ENCODE measurements at places on chromosomes 7 and 10.

GRCh38 chr10:115818012-115818411, 455.0 kb downstream of the GFRA1 start:
- no peaks in the 10 kb centered on the region for H3K36me3 ChIP-seq
- no peaks in the 10 kb centered on the region for H3K4me1 ChIP-seq
- no peaks in the 10 kb centered on the region for H3K27me3 ChIP-seq
- no peak for DNase-seq

DNA sequence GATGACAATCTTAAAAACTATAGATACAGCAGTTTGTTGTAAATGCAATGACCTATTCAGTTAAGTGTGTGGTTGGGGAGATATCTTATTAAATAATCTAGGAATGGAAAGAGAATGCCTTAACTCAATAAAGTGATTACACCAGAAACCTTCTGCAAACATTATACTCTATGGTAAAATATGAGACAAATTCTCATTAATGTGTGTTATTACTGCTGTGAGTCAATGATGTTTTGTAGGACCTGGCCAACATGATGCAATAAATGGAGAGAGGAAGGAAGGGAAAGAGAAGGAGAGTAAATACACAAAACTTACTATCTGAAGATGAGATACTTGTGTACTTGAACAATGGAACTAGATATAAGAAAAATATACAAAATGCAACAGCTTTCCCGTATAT, 25.1 kb downstream of the MKX start:
- peaks cover 9% of the 10 kb centered on the region for H3K27me3 ChIP-seq
- no peaks in the 10 kb centered on the region for H3K36me3 ChIP-seq
- H3K27ac ChIP-seq, result no peak overlapping the region
- no peak overlapping the region for H3K4me3 ChIP-seq

GRCh38 chr10:91410638-91411371, 661 bp downstream of the HECTD2 start:
- H3K27ac ChIP-seq, result peak overlapping the region; percentile 40
- peak overlapping the region; percentile 88 for H3K4me3 ChIP-seq
- no peaks in the 10 kb centered on the region for H3K27me3 ChIP-seq
- H3K36me3 ChIP-seq, result no peaks in the 10 kb centered on the region

GRCh38 chr7:145633513-145633912, 483.1 kb upstream of the CNTNAP2 start:
- DNase-seq, result no peak
- H3K4me3 ChIP-seq, result no peak overlapping the region
- no peaks in the 10 kb centered on the region for H3K36me3 ChIP-seq
- no peak overlapping the region for H3K27ac ChIP-seq

DNA sequence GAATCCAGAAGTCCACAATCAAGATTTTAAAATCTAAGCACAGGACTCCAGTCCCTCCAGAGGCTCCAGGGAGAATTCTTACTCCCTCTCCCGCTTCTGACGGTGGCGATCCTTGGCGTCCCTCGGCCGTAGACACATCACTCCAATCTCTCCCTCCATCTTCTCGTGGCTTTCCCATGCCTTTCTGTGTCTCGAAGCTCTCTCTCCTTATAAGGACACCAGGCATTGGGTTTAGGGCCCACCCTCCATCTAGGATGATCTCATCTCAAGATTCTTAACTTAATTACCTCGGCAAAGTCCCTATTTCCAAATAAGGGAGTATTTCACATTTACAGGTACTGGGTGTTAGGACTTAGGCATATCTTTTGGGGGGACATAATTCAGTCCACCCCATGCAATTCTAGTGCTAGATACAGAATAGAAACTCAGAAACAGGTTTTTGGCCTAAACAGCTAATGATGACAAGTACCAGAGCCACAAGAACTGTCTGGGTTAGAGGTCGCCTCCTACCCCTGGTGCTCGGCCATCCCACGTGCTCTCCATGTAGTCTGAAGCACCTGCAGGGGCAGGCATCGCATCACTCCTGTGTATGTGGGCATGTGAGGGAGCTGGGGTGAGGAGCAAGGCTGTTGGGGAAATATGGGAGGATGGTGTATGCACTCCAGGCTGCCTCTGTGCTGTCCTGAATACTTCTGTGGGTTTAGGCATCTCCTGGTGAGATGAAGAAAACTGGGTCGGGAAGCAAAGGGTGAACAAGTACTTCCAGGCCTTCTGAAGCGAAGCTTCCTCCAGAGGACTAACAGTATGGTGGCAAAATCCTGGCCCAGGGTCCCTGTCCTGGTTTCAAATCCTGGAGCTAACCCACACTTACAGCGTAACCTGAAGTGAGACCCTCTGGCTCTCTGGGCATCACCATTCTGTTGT, 298.3 kb upstream of the ZMIZ1 start:
- no peaks in the 10 kb centered on the region for H3K36me3 ChIP-seq
- no peak overlapping the region for H3K27ac ChIP-seq
- H3K27me3 ChIP-seq, result peaks cover 3% of the 10 kb centered on the region
- no peaks in the 10 kb centered on the region for H3K4me1 ChIP-seq
- no peak for DNase-seq
- H3K4me3 ChIP-seq, result no peak overlapping the region

DNA sequence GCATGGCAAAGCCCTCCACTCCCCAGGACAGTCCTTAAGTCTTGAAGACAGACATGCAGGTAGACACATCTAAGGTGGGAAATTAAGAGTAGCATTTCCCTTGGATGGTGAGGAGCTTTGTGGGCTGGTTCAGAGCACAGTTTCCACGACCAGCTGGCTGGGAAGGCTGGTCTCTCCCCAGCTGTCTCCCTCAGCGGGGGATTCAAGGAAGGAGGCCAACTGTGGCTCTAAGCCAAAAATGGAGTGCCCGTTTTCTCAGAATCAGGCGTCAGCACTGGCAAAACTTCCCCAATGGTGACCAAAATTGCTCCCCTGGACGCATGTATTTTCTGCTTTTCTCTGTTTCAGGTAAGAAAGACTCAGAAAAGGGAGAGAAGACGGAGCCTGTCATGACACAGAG, 230.6 kb upstream of the FZD8 start:
- H3K4me3 ChIP-seq, result no peak overlapping the region
- no peak for DNase-seq
- H3K27ac ChIP-seq, result no peak overlapping the region
- H3K4me1 ChIP-seq, result peaks cover 13% of the 10 kb centered on the region
- H3K36me3 ChIP-seq, result no peaks in the 10 kb centered on the region

- H3K36me3 ChIP-seq, result no peaks in the 10 kb centered on the region
- H3K27ac ChIP-seq, result no peak overlapping the region
- H3K4me1 ChIP-seq, result no peaks in the 10 kb centered on the region
- DNase-seq, result no peak
- peaks cover 17% of the 10 kb centered on the region for H3K27me3 ChIP-seq
These were observed 8.1 kb downstream of the SDK1 start for GRCh38 chr7:3309140-3309539.

GRCh38 chr10:47282657-47283018, 17.4 kb upstream of the GDF10 start:
- no peak overlapping the region for H3K4me3 ChIP-seq
- H3K27me3 ChIP-seq, result no peaks in the 10 kb centered on the region
- no peaks in the 10 kb centered on the region for H3K36me3 ChIP-seq
- DNase-seq, result no peak
- H3K27ac ChIP-seq, result no peak overlapping the region
- peaks cover 39% of the 10 kb centered on the region for H3K4me1 ChIP-seq

GRCh38 chr10:77106676-77107075, 530.9 kb downstream of the KCNMA1 start:
- no peaks in the 10 kb centered on the region for H3K27me3 ChIP-seq
- no peak for DNase-seq
- no peaks in the 10 kb centered on the region for H3K4me1 ChIP-seq
- H3K4me3 ChIP-seq, result no peak overlapping the region
- H3K36me3 ChIP-seq, result no peaks in the 10 kb centered on the region

GRCh38 chr7:146090023-146090645, 26.5 kb upstream of the CNTNAP2 start:
- no peak overlapping the region for H3K27ac ChIP-seq
- no peaks in the 10 kb centered on the region for H3K4me1 ChIP-seq
- H3K4me3 ChIP-seq, result no peak overlapping the region
- peak; percentile 4 for DNase-seq

- no peaks in the 10 kb centered on the region for H3K27me3 ChIP-seq
- no peaks in the 10 kb centered on the region for H3K36me3 ChIP-seq
- no peak overlapping the region for H3K27ac ChIP-seq
- H3K4me3 ChIP-seq, result no peak overlapping the region
- no peak for DNase-seq
- H3K4me1 ChIP-seq, result no peaks in the 10 kb centered on the region
These were observed 459.0 kb downstream of the GATA3 start for GRCh38 chr10:8513155-8514147.

GRCh38 chr7:50614721-50615518, 49.7 kb upstream of the DDC start:
- H3K36me3 ChIP-seq, result no peaks in the 10 kb centered on the region
- peaks cover 20% of the 10 kb centered on the region for H3K4me1 ChIP-seq

DNA sequence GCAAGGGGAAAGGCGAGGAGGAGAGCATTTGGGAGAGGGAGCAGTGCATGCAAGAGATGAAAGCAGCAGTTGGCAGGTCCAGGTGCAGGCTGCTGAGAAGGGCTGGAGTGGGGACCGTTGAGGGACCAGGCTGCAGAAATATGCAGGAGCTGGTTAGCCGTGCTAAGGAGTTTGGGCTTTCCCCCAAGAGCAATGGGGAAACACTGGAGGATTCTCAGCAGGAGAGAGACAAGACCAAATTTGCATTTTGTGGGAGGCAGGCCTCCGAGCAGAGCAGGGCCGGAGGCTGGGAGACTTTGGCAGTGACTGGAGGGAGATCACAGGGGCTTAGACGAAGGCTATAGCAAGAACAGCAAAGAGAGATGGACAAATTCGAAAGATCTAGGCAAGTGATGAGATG, 11.8 kb downstream of the BTBD16 start:
- no peaks in the 10 kb centered on the region for H3K27me3 ChIP-seq
- H3K36me3 ChIP-seq, result no peaks in the 10 kb centered on the region
- H3K27ac ChIP-seq, result no peak overlapping the region
- no peak overlapping the region for H3K4me3 ChIP-seq

DNA sequence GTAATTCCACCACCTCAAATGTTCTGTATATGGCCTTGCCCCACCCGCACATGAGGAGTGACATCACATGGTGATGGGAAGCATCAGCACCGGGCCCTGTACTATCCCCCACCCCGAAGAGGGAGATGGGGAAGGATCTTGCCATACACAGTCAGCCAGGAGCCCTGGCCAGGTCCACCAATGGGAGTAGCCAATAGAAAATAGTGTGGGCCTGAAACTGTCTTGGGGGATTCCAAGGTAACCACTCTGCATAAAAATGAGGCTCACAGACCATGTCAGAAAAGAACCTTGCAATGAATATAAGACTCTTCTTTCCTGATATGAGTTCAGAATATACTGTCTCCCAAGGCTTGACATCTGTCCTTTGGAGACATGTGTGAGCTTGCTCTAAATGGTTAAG, 51.1 kb downstream of the ADRB1 start:
- no peak overlapping the region for H3K4me3 ChIP-seq
- H3K27ac ChIP-seq, result no peak overlapping the region
- H3K4me1 ChIP-seq, result peaks cover 26% of the 10 kb centered on the region
- no peaks in the 10 kb centered on the region for H3K36me3 ChIP-seq

DNA sequence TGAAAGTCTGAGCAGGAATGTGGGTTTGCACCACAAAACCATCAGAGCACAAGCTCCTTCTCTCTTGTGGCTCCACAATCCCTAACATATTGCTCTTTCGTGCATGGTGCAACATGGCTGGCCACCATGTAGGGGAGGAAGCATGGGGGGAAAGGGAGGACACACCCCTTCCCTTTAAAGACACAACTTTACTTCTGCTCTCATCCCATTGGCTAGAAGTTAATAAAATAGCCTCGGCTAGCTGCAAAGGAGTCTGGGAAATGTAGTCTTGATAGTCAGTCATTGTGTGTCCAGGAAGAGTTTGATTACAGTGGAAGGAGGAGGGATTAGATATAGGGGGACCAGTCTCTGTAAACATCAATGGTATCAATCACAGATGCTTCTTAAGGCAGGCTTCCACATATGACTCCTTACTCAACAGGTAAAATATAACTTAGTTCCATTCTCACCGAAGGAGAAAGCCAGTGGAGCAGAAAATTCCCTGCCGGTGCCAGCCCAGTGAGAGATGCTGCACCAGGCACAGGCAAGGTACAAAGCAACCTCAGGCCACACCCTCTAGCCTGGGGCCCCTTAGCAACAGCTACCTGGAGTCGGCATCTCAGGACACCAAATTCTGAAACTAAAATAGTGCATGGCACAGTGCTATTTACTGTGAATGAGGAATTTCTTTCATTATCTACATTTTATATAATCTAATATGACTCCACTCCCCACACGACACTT, 124.7 kb upstream of the CTBP2 start:
- H3K4me1 ChIP-seq, result no peaks in the 10 kb centered on the region
- H3K27ac ChIP-seq, result no peak overlapping the region
- no peaks in the 10 kb centered on the region for H3K36me3 ChIP-seq
- no peak overlapping the region for H3K4me3 ChIP-seq
- H3K27me3 ChIP-seq, result no peaks in the 10 kb centered on the region

GRCh38 chr7:12712236-12712635, 24.8 kb downstream of the ARL4A start:
- no peak overlapping the region for H3K4me3 ChIP-seq
- H3K36me3 ChIP-seq, result no peaks in the 10 kb centered on the region
- H3K27ac ChIP-seq, result no peak overlapping the region
- H3K27me3 ChIP-seq, result no peaks in the 10 kb centered on the region
- peaks cover 12% of the 10 kb centered on the region for H3K4me1 ChIP-seq

DNA sequence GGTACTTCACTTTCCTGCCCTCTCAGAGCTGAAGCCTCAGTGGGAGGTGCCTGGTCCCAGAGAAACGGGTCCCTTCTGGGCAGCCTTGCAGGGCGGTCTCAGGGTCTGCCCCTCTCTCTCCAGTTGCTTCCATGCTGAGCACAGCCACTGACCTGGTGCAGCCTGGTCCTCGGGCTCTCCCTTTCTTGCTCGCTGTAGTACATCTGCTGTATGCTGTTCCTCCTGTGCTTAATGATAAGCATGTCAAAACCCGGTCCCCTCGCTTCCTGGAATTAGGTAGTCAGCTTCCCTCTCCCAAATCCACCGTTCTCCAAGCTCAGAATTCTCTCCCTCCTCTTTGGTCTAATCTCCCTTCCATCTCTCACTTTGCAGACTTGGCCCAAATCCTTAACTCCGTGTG, 11.0 kb upstream of the HPS1 start:
- H3K36me3 ChIP-seq, result no peaks in the 10 kb centered on the region
- no peak overlapping the region for H3K27ac ChIP-seq
- peaks cover 14% of the 10 kb centered on the region for H3K27me3 ChIP-seq
- DNase-seq, result no peak
- no peaks in the 10 kb centered on the region for H3K4me1 ChIP-seq
- no peak overlapping the region for H3K4me3 ChIP-seq

GRCh38 chr10:130226012-130226411, 89.8 kb downstream of the GLRX3 start:
- no peak overlapping the region for H3K4me3 ChIP-seq
- DNase-seq, result no peak
- H3K36me3 ChIP-seq, result no peaks in the 10 kb centered on the region
- no peaks in the 10 kb centered on the region for H3K4me1 ChIP-seq

- H3K4me1 ChIP-seq, result no peaks in the 10 kb centered on the region
- DNase-seq, result no peak
- no peak overlapping the region for H3K4me3 ChIP-seq
- H3K27me3 ChIP-seq, result no peaks in the 10 kb centered on the region
- H3K27ac ChIP-seq, result no peak overlapping the region
- H3K36me3 ChIP-seq, result no peaks in the 10 kb centered on the region
These were observed 57.4 kb downstream of the DGKI start for GRCh38 chr7:137789215-137789882.

Measured in DND-41 (cell line).